EL (cell line): ENCODE measurements at places on chromosomes 5 and 9.

DNA sequence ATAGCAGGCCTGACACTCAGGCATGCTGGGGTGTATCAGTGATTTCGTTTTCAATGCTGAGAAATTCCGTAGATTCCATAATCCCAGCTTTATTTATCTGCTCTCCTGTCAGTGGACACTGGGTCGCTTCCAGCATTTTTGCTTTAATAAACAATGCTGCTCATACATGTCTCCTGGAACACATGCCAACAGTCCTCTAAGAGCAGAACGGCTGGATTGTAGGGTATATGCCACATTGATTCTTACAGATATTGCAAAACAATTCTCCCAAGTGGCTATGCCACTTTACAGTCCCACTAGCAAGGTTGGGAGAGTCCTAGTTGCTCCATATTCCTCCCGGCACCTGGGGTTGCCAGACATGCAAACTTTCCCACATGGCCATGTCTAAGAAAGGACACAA lies 81.9 kb downstream of the RAPGEF1 start:
- DNase-seq: peak; percentile 73

DNA sequence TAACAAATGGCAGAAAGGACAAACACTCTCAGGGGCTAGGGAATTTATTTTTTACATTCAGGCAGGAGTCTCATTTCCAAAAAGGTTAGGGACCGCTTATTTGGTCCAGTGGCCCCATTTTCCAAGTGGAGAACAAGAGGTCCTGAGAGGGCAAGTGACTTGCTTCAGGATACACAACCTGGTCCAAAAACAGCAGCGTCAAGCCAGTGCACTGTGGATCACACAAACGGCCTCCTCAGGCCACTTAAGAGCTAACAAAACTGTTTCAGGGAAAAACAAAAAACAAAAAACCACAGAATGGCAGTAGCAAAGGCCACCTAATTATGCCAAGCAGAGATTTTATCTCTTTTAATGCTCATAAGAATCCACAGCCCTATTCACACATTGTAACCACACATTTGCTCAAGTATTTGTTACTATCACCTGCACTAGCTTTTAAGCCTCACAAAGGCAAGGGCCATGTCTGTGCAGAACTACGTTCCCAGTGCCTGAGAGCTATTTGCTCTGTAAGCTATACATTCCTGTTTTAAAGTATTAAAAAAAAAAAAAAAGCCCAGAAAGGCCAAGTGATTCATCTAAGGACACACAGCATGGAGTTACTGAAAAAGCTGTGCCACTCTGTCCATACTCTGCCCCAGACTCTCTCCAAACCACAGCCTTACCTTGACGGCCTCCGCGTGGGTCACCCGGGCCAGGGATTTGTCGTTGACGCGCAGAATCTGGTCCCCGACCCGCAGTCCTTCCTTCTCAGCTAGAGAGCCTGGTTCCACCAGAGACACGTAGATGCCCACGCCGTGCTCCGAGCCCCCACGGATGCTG lies 1.5 kb downstream of the WHRN start:
- DNase-seq: no peak

DNA sequence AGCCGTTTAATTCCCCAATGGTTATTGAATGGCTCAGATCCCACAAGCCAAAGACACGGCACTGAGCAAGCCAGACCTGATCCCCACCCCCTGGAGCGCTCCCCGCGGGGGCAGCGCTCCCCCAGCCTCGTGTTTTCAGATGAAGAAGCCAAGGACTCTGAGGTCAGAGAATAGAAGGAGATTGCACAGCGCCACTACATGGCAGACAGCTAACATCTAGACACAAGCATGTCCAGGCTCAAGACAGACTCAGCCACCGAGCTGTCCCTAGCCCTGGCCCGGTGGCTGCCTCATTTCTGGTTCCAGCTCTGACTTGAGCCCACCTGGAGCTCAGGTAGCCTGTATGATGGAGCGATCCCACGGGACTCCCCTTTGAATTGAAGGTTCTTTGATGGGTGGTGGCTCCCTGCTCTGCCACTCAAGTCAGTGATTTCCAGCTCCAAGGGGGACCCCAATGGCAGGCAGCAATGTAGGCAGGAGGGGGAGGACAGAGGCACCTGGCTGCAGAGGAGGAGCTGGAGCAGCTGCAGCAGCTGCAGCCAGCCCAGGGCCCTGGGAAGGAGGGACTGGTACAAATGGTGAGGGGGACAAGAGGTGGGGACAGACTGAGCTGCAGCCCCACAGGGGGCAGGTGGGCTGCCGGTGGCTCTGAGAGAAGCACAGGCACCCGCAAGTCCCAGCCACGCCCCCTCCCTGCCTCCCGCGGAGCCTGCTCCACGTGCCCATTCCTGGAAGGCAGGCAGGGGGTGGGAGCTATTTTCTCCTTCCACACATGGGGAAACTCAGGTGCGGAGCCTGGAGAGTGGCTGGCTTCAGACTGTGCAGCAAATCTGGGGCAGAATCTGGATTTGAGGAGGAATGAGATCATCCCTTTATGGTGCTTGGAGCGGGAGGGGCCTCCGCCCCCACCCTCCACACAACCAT lies 40.2 kb downstream of the NTNG2 start:
- DNase-seq: no peak

DNA sequence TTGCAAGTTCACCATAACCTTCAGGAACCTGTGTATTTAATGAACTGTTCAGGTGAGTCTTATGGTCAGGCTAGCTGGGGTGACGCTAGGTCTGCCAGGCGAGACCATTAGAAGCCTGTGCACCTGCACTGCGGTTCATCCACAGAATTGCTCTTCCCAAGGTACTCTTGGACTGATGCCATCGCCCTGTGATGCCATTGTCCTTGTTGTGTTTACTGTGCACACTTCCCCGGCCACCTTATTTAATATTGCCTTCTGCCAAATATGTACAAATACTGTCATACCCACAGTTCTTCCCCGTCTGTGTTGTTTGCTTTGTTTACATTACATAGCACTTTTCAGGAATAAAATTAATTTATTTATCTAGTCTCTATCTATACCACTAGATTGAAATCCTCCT lies 66.3 kb downstream of the RCL1 start:
- no peak for DNase-seq

GRCh38 chr9:18256568-18256967 lies 217.4 kb upstream of the ADAMTSL1 start:
- DNase-seq: no peak

DNA sequence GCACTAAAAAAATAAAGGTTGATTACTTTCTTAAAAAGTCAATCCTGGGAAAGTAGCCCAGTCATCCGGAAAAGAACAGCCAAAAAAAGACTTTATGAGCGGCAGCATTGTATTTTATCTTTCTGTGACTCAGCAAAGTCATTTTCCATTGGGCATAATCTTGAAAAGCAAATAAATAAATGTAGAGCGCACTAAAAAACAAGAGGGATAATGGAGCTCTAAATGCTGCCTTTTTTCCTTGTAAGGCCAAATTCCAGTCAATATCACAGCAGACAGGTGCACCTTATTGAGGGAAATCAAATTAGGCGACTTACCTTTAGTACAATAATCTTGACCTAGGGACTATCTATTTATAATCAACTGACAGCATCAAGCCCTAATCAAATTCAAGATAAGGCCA lies 266.8 kb downstream of the MTRR start:
- DNase-seq: no peak

- no peak for DNase-seq
Measured at GRCh38 chr5:174606153-174606552, 118.2 kb upstream of the MSX2 start.

GRCh38 chr5:82349652-82350051 lies 71.5 kb upstream of the RPS23 start:
- DNase-seq: peak; percentile 36

- DNase-seq: no peak
Measured at GRCh38 chr5:83441747-83442146, 29.8 kb upstream of the VCAN start.

GRCh38 chr5:151680944-151681427 lies 5.7 kb downstream of the SPARC start:
- no peak for DNase-seq

DNA sequence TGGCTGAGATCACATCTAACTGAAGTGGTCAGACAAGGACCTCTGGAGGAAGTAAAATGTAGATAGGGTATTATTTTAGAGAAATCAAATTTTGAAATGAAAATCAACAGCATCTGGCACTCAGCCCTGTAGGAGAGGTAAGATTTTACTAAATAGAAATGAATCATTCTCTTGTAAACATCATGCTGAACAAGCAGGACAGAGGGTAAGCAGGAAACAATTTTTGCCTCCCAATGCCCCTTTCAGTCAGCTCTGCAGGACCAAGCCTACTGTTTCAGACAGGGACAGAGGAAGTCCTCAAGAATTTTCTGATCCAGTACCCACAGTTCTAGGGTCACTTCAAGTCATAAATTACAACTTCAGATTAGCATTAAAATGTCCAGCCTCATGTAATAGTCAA lies 190.1 kb downstream of the ESM1 start:
- no peak for DNase-seq

DNA sequence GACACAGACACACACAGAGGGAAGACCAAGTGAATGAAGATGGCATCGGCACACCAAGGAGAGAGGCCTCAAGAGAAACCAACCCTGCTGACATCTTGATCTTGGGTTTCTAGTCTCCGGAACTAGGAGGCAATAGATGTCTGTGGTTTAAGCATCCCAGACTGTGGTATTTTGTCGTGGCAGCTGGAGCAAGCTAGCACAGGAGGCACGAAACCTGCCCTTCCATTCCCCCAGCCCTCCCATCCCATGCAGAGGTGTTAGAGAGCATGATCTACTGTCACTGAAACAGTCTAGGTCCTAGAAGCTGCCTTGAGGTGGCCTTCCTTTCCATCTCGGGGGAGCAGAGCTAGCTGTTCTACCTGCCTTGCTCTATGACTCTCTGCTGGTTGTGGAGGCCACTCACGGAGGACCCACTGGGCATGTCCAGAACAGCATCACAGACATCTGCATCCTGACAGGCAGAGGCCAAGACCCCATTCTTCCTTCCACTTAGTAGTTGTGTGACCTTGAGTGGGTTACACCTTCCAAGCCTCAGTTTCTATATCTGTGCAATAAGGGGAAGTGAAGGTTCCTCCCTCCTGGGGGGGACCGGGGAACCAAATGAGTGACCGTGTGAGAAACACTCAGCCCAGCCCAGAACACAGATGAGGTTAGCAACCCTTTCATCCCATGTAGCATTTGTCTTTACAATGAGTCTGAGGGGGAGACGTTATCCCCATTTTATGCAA lies 134.3 kb upstream of the BOD1 start:
- DNase-seq: no peak

GRCh38 chr5:113087976-113088514 lies 111.4 kb downstream of the DCP2 start:
- no peak for DNase-seq

GRCh38 chr9:78070521-78070920 lies 38.9 kb upstream of the GNAQ start:
- no peak for DNase-seq
